ENCODE measurements at places on chromosomes 4 and X.

GRCh38 chr4:135385830-135386581 is 1184.4 kb upstream of the PABPC4L start:
- DNase-seq, result no peak

- DNase-seq, result no peak
Measured at GRCh38 chr4:41258783-41259182, 2.1 kb downstream of the UCHL1 start.

GRCh38 chrX:20315140-20315539 is 48.4 kb upstream of the RPS6KA3 start:
- DNase-seq, result no peak

DNA sequence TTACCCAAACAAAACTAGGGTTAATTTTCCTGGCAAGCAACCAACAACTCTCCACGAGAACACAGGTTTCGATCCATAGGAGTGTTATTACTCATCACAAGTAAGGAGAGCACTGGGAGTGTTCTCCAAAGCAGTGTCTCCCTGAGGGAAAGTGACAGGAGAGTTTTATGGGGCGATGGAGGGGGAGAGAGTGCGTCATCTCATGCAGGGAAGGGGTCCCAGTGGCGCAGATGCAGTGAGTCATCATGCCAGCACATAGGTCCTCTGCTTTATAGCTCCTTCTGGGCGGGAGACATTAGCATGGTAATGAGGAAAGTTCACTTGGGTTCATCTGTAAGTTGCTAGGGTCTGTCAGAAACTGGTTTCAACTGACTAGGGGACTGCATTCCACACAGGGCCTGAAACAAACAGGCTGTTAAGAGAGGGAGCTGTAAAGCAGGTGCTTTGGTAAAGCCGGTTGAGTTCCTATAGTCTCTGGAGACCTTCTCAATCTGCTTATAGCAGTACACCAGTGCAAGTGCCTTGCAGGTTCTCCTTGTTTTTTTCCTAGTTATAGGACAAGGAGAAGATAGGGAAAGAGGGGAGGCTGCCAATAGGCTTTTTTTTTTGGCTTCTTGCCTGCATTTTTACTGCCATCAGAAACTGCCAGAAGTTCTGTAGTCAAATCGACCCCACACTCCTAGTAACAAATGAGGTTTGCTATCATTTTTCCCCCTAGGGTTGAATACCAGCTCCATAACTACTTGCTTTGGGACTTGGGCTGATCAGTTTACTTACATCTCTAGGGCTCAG is 12.8 kb upstream of the BOD1L1 start:
- no peak for DNase-seq

DNA sequence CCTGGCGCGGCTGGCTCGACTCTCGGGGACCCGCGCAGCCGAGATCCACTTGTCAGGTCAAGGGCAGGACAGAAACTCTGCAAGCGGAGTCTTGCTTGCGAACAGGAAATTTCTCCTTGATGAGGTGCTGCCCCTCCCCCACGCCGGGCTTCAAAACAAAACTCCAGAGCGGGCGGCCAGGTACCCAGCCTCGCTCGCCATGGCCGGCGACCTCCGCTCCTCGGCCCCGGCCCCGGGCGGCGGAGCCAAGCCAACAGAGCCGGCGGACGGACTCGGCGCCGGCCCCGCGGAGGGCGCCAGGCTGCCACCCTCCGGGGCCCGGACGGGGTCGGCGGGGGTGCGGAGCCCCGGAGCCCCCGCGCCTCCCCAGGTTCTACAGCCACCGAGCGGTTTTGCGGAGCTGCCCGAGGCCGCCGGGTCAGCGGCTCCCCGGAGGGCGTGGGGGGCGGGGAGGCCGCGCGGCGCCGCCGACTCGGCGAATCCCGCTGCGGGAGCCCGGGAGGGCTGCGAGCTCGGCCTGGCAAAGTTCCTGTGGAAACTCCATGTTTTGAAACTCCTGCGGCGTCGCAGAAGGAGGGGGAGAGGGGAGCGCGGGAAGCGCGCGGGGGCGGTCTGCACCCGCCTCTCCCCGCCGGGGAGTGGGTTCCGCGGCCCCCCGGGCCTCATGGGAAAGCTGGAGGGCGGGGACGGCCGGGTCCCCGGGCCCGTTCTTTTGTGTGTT is 11.7 kb upstream of the BCOR start:
- no peak for DNase-seq

GRCh38 chrX:80578517-80579105 is 158.4 kb downstream of the TENT5D start:
- no peak for DNase-seq

Measured in KG1 (cell line).